Pons (tissue), 1 donor: ENCODE measurements at places on chromosomes 2 and 18.

- no peak for DNase-seq
Measured at GRCh38 chr2:57947398-57947797, 99.2 kb upstream of the VRK2 start.

- no peak for DNase-seq
Measured at GRCh38 chr18:22828171-22828570, 105.0 kb upstream of the RBBP8 start.

GRCh38 chr2:73033142-73033765 is 38.3 kb downstream of the SFXN5 start:
- no peak for DNase-seq

DNA sequence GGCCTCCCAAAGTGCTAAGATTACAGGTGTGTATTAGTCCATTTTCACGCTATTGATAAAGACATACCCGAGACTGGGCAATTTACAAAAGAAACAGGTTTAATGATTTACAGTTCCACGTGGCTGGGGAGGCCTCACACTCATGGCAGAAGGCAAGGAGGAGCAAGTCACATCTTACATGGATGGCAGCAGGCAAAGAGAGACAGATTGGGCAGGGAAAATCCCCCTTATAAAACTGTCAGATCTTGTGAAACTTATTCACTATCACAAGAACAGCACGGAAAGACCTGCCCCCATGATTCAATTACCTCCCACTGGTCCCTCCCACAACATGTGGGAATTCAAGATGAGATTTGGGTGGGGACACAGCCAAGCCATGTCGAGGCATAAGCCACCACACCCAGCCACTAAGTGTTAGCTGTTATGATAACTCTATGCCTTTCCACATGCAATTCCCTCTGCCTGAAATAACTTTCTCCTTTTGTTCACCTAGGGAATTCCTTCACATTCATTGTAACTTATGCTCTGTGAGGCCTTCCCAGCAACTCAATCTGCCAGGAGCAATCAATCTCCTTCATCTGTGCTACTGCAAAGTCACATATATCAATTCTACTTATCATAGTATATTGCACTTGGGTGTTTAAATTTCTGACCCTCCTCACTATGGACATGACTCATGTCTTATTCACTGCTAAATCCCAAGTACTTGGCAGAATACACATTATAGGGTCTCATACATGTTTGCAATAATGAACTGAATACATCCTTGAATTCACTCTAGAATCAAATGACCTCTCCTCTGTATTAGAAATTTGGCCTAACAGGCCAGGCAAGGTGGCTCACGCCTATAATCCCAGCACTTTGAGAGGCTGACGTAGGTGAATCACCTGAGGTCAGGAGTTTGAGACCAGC is 7.4 kb downstream of the MCEE start:
- DNase-seq, result no peak

DNA sequence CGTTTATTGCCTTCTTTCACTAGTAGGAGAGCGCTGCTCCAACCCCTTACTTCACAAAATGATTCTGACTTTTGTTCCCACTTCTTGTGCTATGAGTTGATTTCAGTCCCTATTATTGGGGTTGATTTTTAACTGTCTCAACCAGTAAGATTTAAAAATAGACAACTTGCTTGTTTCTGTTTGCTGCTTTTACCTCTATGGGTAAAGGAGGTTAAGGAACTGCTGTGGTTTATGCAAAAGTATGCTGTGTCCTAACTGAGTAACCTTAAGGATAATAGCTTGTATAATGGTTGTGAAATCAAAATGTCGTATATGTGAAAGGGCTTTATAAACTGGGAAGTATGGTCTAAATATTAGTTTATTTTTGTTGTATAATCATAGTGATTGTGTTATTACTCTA is 22.6 kb downstream of the ALMS1 start:
- DNase-seq, result no peak
